Hypothalamus (tissue), 51 donors: ENCODE measurements at places on chromosomes 12 and 14.

- no peak for DNase-seq
Observed at GRCh38 chr12:108634341-108634751, 652 bp upstream of the SELPLG start.

GRCh38 chr12:125873016-125873415, 807.8 kb downstream of the AACS start:
- DNase-seq, result no peak

DNA sequence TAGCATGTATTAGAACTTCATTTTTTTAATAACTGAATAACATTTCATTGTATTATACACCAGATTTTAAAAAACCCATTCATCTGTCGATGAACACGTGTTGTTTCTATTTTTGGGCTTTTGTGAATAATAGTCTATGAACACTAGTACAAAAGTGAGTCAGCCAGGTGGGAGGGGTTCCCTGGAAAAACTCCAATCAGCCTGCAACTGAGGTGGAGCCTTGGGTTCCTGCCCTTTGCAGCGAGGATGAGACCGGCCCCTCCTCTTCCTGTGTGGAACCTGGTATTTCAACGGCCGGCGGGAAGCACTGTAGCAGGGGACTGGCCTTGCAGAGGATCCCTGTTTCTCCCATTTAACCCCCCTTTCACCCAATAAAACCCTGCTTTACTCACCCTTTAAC, 56.1 kb downstream of the LMNTD1 start:
- no peak for DNase-seq

DNA sequence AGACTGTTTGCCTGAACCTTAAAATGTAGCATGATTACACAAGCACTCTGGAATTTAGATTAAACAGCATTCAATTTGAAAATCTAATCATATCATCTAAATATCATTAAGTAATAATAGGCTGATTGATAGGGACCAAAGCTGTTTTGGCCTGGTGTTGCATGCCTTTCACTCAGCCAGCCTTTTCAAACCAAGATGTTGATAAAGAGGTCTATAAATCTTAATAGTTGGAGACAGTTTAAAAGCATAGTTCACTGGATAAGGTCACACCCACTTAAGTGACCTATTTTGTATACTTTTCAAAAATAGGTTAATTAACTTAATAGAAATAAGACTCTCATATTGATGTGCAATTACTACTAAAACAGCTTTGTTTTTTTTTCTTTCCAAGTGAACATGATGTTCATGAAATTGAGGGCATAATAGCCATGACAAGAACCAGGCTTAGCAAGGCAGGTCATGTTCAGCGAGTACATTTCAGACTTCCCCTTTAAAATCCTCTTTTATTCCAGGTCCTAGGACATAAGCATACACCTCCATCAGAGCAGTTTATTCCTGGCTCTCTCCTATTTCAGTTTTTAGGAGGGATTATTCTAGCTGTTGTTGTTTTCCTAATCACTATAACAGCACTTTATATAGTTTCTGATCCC, 349.0 kb downstream of the RAD51B start:
- DNase-seq, result no peak

GRCh38 chr14:30521899-30522736, 36.8 kb upstream of the G2E3 start:
- no peak for DNase-seq

GRCh38 chr12:2323532-2324255, 270.9 kb downstream of the CACNA1C start:
- DNase-seq, result no peak

DNA sequence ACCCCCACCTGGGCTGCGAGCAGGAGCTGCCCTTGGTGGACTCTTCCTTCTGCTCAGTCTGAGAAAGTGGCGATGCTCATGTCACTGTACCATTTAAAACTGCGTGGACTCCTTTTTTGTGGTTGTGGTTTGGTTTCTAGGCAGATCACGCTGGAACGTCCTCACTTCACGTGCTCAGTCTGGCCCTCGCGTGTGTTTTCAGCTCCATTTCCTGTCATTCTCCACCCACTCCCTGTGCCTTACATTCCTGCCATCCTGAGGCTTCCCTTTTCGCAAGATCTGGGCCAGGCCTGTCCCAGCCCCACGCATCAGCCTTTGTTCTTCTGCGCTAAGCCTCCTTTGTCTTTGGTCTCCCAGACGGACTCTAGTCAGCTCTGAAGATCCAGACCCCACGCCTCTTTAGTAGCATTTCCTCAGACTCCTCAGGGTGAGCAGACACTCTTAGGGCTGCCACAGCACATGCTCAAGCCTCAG, 105.4 kb downstream of the FBXL14 start:
- DNase-seq, result no peak

- DNase-seq, result no peak
Observed at GRCh38 chr12:26196421-26196716, 996 bp downstream of the SSPN start.

- no peak for DNase-seq
Observed at GRCh38 chr12:23222801-23223200, 597.8 kb downstream of the ETNK1 start.

GRCh38 chr12:90770861-90771260, 184.1 kb downstream of the CCER1 start:
- DNase-seq, result no peak

DNA sequence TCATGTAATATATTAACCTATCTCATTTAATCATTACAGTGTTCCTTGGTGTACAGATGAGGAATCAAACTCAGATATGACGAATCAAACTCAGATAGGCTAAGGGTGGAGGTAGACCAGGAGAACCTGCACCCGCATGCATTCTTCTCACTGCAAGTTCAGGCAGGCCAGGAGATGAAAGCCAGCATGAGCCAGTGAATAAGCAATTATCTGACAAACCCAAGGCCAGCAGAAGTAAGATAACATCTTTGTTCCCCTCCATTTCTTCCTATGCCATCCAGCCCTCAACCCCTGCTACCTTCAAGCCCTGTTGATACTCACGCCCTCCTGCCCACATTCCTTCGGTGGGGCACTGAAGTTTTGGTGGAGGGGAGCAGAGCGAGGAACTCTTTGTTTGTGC, 152.2 kb downstream of the ETV6 start:
- DNase-seq, result no peak

DNA sequence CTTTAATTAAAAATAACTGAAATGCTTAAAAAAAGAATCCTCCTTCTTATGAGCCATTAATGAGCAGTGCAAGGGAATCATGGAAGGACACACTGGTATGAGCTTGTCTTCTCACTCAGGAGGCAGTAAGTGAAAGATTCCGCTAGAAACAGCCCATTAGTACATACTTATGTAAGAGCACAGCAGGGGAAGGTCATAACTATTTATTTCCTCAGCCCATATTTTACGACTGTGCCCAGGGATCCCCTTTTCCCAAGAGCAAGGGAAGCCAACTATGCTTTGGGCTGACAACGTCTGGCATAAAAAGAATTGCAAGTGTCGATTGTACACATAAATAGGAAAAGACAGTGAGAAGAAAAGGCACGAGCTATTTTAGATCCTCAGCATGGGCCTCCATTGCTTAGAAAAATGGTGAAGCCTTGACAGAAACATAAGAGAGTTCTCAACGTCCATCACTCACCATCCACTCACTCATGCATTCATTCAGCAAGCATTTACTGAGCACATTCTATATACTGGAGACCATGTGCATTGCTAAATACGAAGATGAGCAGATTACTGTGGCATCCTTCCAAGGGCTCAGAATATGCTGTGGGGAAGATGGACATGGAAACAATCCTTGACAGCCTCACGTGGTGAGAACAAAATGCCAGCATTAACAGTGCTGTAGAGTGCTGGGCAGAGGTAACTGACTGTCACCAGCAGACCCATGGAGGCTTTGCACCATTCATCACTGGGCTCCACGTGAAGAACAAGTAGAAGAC, 152.7 kb downstream of the NTF3 start:
- no peak for DNase-seq

DNA sequence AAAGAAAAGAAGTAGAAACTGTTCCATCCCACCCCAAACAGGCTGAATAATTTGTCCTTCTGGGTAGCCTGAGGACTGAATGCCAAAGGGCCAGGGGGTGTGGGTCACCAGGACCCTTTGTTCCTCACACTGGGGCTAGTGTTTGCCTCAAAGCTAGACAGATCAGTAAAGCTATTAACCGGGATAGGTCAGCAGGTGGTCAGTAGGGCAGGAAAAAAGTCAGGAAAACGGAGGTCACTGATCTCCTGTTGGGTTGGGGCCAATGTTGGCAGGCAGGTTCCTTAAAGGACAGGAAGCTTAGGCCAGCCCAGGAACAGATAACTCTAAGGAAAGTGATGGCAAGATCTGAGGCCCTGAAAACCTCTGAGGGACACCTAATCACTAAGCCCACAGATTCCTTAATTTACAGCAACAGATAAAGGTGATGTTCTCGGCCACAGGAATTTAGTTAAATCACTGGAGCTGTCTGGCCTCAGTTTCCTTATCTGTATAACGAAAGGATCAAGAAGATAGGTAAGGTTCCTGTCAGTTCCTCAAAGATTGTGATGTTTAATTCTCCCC, 22.7 kb upstream of the TMPO start:
- DNase-seq, result no peak

DNA sequence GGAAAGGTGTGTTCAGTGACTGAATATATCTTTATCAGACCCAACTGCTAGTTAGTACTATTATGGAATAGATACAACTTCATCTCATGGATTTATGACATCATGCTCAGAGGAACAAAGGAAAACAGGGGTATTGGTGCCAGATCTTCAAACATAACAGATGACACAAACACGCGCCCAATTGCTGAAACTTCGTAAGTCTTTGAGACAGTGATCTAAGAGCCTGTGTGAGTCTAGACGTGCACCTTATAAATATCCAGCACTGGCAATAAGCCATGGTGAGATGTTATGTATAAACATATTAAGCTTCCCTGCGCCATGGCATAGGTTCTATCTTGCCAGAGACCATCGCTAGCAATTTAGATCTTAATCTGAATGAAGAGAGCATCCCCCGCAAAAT, 42.2 kb upstream of the NR2C1 start:
- DNase-seq, result no peak

GRCh38 chr12:14613718-14614117, 46.0 kb upstream of the PLBD1 start:
- DNase-seq, result no peak

DNA sequence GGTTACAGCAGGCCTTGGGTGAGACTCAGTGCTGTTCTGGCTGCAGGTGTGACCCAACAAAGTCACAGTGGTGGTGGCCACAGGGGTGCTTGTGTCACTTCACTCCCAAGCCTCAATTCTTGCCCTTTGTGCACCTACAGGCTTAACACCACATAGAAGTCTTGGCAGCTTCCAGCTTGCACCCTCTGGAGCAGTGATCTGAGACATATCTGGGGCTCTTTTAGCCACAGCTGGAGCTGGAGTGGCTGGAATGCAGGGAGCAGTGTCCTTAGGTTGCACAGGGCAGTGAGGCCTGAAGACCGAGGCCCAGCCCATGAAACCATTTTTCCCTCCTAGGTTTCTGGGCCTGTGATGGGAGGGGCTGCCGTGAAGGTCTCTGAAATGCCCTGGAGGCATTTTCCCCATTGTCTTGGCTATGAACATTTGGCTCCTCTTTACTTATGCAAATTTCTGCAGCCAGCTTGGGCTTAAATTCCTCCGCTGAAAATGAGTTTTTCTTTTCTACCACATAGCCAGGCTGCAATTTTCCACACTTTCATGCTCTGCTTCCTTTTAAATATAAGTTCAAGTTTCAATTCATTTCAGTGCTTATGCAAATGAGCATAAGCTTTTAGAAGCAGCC, 37.7 kb downstream of the ADAM21 start:
- no peak for DNase-seq

DNA sequence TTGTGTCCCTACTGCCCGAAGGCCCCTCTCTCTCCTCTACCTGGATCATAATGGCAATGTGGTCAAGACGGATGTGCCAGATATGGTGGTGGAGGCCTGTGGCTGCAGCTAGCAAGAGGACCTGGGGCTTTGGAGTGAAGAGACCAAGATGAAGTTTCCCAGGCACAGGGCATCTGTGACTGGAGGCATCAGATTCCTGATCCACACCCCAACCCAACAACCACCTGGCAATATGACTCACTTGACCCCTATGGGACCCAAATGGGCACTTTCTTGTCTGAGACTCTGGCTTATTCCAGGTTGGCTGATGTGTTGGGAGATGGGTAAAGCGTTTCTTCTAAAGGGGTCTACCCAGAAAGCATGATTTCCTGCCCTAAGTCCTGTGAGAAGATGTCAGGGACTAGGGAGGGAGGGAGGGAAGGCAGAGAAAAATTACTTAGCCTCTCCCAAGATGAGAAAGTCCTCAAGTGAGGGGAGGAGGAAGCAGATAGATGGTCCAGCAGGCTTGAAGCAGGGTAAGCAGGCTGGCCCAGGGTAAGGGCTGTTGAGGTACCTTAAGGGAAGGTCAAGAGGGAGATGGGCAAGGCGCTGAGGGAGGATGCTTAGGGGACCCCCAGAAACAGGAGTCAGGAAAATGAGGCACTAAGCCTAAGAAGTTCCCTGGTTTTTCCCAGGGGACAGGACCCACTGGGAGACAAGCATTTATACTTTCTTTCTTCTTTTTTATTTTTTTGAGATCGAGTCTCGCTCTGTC, 1.8 kb downstream of the INHBE start:
- no peak for DNase-seq

DNA sequence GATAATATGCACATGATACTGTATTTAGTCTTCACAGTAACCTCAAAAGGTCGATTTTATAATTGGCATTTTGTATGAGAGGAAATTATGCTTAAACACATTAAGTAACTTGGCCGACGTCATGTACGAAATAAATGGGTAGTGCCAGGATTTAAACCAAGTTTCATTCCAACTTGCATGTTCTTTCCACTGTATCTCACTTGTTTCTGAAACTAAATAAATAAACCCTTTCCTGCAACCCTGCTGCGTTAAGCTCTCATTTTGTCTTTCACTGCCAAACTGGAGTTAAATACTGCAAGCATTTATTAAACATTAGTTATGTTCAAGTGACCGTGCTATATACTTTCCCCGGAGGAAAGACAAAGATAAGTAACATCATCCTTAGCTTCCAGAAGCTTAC, 293.9 kb upstream of the PRKD1 start:
- DNase-seq, result no peak

GRCh38 chr12:57604454-57604991, at the start of gene DTX3:
TSS of gene DTX3 (plus strand) at chr12:57604824. CDS start at chr12:57606518, 1,694 bp downstream.
- DNase-seq, result peak; percentile 67

GRCh38 chr14:34593740-34594375, 36.1 kb downstream of the SNX6 start:
- no peak for DNase-seq

- peak; percentile 92 for DNase-seq
Observed at GRCh38 chr12:23771240-23771949, 178.1 kb downstream of the SOX5 start.

DNA sequence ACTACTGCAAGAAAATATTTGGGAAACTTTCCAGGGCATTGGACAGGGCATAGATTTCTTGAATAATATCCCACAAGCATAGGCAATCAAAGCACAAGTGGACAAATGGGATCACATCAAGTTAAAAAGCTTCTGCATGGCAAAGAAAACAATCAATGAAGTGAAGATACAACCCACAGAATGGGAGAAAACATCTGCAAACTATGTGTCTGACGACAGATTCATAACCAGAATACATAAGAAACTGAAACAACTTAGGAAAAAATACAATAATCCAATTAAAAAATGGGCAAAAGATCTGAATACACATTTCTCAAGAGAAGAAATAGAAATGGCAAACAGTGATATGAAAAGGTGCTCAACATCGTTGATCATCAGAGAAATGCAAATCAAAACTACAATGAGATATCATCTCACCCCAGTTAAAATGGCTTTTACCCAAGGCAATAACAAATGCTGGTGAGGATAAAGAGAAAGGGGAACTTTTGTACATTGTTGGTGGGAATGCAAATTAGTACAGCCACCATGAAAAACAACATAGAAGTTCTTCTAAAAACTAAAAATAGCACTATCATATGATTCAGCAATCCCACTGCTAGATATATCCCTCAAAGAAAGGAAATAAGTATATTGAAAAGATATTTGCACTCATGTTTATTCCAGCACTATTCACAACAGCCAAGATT, 33.8 kb upstream of the ATP2B1 start:
- no peak for DNase-seq

GRCh38 chr14:35915775-35916174, 89.6 kb downstream of the BRMS1L start:
- DNase-seq, result no peak
